ENCODE measurements at places on chromosomes 1 and 21.

- DNase-seq, result no peak
Observed at GRCh38 chr1:91054780-91055481, 33.1 kb upstream of the ZNF644 start.

DNA sequence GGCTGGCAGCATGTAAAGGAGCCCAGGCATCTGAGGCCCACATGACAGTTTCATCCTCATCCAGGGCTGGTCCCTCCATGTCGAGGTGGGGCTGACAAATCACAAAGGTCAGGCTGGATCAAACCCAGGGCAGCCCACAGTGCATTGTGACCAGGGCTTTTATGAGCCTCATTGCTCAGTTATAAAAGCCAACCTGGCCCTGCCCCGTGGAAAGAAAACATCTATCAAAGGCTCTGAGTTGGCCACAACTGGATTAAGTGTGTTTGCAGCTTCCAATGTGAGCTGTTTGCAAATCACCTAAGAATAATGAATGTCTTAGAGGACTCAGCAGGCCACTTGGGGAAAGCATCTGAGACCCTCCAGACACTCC is 45.4 kb downstream of the GRHL3 start:
- DNase-seq, result no peak

DNA sequence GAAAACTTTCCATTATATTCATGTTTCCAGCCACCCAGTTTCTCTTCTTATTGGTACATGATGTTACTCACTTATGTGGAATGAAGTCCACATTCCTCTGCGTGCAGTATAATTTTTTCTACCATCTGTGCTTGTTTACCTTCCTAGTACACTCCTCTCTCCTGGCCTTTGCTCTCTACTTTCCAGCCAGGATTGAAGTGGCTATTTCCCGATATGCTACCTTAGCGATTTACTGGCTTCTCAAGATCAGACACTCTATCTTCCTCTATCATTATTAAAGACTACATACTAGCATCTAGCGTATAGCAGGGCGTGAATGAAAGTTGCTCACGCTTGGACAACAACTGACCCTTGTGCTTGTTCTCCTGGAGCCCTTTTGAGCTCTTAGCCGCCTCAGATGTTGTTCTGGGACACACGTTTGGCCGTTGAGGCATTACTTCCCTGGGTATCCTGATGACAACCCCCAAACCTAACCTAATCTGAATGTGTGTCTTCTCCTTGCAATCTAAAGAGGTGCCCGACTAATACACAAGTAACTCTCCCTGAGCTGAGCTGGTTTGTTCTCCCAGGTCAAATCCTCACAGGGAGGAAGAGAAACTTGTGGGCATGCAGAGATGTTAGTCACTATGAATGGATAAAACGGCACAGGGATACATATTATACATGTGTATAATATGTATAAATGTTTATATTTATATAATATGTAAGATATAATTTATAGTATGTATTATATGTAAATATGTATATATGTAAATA is 13.4 kb upstream of the MTARC2 start:
- DNase-seq, result no peak

GRCh38 chr1:86389307-86389706 is 6.8 kb downstream of the ODF2L start:
- DNase-seq, result no peak

- no peak for DNase-seq
Observed at GRCh38 chr1:35530946-35531345, 26.3 kb downstream of the KIAA0319L start.

GRCh38 chr21:45250914-45251634 is 36.6 kb downstream of the POFUT2 start:
- DNase-seq, result no peak

- DNase-seq, result no peak
Observed at GRCh38 chr1:156251527-156251926, 3.7 kb upstream of the PAQR6 start.

- no peak for DNase-seq
Observed at GRCh38 chr1:43396059-43396458, 6.4 kb downstream of the SZT2 start.

GRCh38 chr1:205293350-205294074 is 28.0 kb downstream of the NUAK2 start:
- no peak for DNase-seq

DNA sequence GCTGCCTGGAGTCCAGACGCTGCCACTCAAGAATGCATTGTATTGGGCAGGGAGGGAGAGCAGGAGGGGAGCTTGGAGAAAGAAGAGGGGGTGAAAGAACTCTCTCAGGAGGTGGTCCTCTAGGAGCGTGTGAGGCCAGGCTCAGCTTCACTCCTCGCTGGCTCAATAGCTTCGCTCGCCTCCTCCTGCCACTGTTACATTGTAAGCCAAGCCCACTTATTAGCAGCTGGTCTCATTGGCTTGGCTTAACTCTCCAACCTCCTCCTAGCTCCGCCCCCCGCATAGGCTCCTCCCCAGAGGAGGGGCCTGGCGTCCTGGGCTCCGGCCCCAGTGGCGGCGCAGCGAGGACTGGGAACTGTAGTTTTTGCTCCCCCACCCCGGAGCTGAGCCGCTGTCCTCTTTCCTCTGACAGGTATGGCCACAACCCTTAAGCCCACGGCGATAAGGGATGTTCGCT is at the start of gene KCNN3:
TSS of gene KCNN3 (minus strand) at position 167 of the 457 bp plus-strand sequence. CDS start 317 bp downstream, outside the sequence.
- peak; percentile 76 for DNase-seq

DNA sequence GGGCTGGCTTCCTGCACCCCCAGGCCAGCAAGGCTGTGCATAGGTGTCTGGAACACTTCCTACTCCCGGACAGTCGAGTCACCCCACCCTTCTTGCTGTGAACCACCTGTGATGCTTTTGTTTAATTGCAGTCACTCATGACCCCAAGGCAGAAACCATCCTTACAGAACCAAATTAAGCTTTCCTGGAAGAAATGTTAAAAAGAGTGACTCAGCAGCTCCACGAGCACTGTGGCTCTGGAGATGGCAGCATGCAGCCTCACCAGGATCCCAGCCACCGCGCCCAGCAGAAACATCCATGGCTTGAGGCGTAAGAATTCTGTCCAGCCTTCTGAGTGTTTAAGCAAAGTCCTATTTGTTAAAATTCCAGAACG is 28.8 kb downstream of the SNAP47 start:
- no peak for DNase-seq

- no peak for DNase-seq
Observed at GRCh38 chr1:208374391-208374941, 130.3 kb upstream of the PLXNA2 start.

DNA sequence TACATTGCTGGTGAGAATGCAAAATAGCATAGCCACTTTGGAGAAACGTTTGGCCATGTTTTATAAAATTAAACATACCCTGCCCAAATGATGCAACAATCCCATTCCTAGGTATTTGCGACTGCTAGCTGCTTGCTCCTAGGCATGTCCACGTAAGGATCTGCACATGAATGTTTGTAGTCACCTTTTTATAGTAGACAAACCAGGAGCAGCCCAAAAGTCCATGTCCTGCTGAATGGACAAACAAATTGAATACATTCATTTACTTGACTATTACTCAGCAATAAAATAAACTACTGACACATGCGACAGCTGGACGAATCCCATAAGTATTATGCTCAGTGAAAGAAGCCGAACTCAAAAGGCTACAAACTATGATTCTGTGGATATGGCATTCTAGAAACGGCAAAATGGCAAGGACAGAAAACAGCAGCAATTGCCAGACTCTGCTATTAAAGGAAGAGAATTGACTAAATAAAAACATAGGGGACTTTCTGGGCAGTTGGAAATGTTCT is 161.9 kb upstream of the GALNT2 start:
- DNase-seq, result no peak

GRCh38 chr1:234893725-234894630 is 234.7 kb downstream of the TOMM20 start:
- DNase-seq, result no peak

DNA sequence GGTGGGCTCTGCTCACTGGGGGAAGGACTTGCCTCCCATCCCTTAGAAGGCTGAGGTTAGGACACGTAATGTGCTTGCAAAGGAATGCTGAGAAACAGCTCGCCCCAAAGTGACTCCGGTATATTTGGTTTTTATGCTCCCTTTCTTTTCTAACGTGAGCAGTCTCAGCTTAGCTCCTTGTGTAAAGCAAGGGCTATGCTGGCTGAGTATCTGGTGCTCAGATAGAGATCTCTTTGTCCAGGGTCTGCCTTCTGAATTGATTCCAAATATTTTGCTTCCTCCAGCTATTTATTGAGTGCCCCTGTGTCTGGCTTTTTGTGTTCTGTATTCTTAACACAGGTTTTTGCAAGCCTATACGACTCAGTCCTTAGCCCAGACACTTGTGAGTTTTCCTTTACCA is 94.5 kb upstream of the ARTN start:
- no peak for DNase-seq

DNA sequence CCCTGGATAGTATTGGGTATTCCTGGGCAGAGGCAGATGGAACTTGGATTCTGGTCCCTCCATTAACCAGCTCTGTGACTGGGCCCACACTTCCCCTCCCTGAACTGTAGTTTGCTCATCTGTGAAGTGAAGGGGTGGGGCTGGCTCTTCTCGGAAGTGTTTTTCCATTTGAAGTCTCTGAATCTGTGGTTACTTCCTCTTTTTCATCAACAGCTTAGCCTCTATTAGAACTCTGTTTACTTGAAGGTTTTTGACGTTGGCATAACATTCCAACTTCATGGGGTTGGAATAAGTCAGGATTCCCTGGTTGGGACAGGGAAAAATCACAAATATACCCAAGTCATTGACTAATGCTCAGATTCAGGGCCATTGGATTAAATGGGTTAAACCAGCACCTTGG is 3.6 kb downstream of the KIAA0040 start:
- DNase-seq, result no peak

- DNase-seq, result no peak
Observed at GRCh38 chr1:1337793-1338147, 6.7 kb downstream of the TAS1R3 start.

- no peak for DNase-seq
Observed at GRCh38 chr1:208279826-208280588, 35.8 kb upstream of the PLXNA2 start.

- no peak for DNase-seq
Observed at GRCh38 chr1:96409087-96409486, 312.5 kb upstream of the PTBP2 start.

DNA sequence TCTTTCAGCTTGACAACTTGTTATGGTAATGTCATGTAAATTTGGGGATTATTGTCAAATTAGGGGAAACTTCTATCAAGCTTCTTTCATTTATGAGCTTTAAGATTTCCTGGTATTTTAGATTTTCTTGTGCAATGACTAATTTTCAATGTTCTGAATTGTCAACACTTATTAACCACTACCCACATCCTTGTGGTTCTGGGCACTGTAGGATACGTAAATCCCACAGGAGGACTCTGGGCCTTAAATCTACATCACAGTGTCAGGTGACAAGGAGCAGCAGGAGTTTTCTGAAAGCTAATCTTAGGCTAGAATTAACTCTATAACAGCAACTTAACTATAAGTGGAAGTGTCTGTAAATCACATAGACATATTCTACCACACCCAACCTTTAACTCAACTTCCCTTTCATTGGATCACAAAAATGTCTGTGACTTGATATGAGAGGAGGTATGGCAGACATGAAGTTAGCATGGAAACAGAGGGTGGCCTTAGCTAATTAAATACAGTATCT is 397.7 kb downstream of the HLX start:
- no peak for DNase-seq

Data from omental fat pad (tissue), 4 donors.